ENCODE measurements at places on chromosomes 16 and 17. TPM values are rescaled to one million over a fixed set of nuclear protein-coding genes. Genes with fewer than 3 reads are reported as not detected.

Gene KCNJ16
- total RNA-seq, result 2.5 TPM

Gene HOXB1
- not detected for total RNA-seq

Gene TMEM88
- total RNA-seq, result 1.9 TPM

Gene HEATR9
- total RNA-seq, result not detected

Gene TMED6
- not detected for total RNA-seq

Gene SEBOX
- not detected for total RNA-seq

Gene GNG13
- not detected for total RNA-seq

Gene IST1
- total RNA-seq, result 161 TPM

Gene PMP22
- 8.5 TPM for total RNA-seq

Gene CENPV
- 98.9 TPM for total RNA-seq

Gene ZNF830
- total RNA-seq, result 16.6 TPM

Gene EDC4
- total RNA-seq, result 67.0 TPM

Gene ABCC6
- not detected for total RNA-seq

Gene NPIPB12
- 90.1 TPM for total RNA-seq

Gene ASPSCR1
- total RNA-seq, result 22.5 TPM

Gene HELZ
- 131 TPM for total RNA-seq

Gene CD300LD
- not detected for total RNA-seq

Gene SPNS2
- 16.3 TPM for total RNA-seq

Gene CORO6
- 2.5 TPM for total RNA-seq

Gene KREMEN2
- total RNA-seq, result not detected

Gene TBC1D3D
- not detected for total RNA-seq

Gene EVI2A
- 1.9 TPM for total RNA-seq

Gene HSF5
- 0.31 TPM for total RNA-seq

Gene SLC16A13
- total RNA-seq, result 0.31 TPM

Gene TMC8
- 2.5 TPM for total RNA-seq

Gene NOG
- 3.1 TPM for total RNA-seq

Gene OR4D2
- not detected for total RNA-seq
